CMK (cell line): ENCODE measurements at places on chromosomes 3 and 15.
A peak's percentile ranks its signal among the peaks of the same experiment; 100 is the strongest.

DNA sequence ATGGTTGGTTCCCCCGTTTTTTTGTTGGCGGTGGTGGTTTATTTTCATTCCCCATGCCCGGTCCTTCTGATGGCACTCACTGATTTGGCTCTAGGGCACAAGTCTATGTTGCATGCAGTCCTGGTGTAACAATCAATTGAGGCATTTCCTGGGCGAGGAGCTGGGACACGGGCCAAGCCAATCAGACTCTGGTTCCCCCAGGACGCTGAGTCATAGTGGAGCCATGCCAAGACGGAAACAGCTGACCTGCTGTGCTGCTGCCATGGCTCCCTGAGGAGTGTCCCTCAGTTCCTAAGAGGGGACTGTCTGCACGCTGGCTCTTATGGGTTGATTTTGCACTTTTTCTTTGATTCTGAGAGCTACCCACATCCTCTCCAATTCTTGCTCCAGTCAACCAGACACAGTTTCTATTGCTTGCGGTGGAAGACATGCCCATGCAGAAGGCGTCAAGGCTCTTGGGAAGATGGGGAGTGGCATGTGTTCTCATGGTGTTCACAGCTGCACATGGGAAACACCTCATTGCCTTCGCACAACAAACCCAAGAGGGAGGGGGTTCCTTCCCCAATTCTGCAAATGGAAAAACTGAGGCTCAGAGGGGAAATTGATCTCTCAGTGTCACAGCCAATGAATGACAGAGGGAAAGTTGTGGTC lies 28.3 kb upstream of the ALDH1L1 start:
- no peak for DNase-seq

- DNase-seq = no peak
Observed at GRCh38 chr3:133644768-133645167, 17.0 kb downstream of the TOPBP1 start.

GRCh38 chr3:51559411-51559888 lies 20.9 kb downstream of the RAD54L2 start:
- DNase-seq = no peak

GRCh38 chr3:196949285-196949619 lies 6.9 kb upstream of the NCBP2 start:
- no peak for DNase-seq

- DNase-seq = peak; percentile 29
Observed at GRCh38 chr15:28984421-28985315, 98.9 kb downstream of the APBA2 start.

DNA sequence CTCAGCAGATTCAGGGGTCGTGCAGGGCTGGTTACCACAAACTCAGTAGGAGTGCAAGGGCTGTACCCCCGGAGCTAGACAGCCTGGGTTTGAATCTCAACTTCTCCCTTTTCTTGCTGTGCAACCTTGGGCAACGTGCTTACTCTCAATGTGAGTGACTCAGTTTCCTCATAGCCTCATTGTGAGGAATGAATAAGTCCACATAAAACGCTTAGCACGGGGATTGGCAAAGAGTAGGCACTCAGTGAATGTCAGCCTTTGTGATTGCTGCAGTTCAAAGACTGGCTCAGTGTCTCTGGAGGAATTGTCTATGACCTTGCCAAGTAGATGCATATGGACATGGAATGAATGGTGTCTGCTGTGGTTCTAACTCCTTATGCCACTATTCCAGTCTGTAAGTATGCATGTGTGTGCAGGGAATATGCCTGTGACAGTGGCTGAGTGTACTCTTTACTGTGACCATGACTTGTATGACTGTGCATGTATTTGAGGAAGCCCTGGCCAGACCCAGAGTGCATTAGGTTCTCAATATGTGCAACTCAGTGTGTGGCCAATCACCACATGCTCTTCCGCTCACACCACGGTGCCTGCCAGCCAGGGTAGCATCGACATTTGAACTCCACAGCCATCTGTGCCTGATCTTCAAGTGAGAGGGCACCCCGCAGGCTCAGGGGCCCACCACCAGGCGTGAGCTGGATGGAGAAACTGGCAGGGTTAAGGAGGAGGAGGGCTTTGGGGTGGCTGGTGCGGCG lies 900 bp upstream of the HYAL3 start:
- DNase-seq = no peak

DNA sequence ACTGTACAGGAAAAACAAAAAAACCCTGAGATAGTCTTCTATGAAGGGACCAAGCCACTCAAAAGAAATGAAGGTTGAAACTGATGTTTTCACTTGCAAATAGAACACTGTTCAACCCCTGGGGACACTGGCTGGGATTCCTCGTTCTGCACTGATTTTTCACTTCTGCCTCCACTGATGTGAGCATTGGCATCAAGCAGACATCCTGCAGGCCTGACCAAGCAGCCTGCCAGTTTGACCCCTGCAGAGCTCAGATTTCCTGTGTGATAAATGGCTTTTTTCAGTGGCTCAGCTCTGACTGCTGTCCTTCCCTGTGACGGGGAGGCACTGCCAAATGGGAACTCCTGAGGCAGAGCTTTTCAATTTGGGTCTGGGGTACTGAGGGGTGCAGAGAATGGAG lies 50.0 kb downstream of the RASGRP1 start:
- no peak for DNase-seq

DNA sequence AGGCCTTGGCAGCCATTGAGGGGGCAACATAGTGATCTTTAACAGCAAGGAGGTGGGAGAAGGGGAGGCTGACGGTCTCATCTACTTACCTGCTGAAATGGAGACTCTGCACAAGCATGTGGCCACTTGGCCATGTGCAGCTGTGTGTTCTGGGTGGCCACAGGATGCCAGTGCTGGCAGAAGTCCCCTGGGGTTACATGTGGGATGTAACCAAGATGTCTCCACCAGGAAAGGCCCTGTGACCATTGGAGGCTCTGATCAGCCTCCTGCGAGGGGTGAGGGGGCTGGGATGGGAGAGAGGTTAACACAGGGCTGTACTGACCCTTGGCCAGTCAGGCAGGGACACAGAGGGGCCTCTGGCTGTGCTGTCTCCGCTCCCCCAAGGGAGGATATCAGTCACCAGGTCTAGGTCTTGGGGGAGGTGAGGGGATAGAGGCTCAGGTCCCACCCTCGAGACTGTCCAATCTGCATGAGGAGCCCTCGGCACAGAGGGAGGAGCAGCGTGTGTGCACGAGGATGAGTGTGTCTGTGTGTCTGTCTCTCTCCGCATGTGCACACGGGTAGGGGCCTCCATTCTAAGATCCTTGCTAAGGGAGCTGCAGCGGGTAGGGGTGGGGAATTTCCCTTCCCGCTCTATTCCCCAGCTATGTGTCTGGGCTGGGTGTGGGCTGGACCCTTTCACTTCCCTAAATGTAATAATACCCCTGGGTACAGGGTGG lies 19.5 kb downstream of the PRKCD start:
- DNase-seq = no peak

GRCh38 chr15:38795471-38796245 lies 231.0 kb upstream of the RASGRP1 start:
- DNase-seq = no peak

GRCh38 chr15:78103406-78104118 lies 11.2 kb downstream of the SH2D7 start:
- no peak for DNase-seq

- no peak for DNase-seq
Observed at GRCh38 chr3:5442106-5442785, 254.7 kb downstream of the EDEM1 start.

DNA sequence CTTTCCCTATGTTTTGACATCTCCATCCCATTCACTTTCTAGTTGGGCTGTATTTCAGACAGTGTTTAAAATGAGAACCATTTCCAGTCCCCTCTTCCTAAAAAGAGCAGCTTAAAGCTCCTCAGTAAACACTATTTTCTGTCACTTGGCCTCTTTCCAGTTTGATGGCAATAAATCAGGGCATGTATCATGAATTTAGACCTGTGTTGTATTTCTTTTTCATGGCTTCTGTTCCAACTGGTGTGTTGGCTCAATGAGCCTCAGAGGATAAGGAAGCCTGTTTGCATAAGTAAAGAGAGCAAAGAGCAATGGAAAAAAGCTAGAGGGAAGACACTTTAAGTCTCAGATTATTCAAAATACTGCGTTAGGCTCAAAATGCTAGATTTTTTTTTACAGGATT lies 7.2 kb downstream of the CCDC80 start:
- DNase-seq = no peak

DNA sequence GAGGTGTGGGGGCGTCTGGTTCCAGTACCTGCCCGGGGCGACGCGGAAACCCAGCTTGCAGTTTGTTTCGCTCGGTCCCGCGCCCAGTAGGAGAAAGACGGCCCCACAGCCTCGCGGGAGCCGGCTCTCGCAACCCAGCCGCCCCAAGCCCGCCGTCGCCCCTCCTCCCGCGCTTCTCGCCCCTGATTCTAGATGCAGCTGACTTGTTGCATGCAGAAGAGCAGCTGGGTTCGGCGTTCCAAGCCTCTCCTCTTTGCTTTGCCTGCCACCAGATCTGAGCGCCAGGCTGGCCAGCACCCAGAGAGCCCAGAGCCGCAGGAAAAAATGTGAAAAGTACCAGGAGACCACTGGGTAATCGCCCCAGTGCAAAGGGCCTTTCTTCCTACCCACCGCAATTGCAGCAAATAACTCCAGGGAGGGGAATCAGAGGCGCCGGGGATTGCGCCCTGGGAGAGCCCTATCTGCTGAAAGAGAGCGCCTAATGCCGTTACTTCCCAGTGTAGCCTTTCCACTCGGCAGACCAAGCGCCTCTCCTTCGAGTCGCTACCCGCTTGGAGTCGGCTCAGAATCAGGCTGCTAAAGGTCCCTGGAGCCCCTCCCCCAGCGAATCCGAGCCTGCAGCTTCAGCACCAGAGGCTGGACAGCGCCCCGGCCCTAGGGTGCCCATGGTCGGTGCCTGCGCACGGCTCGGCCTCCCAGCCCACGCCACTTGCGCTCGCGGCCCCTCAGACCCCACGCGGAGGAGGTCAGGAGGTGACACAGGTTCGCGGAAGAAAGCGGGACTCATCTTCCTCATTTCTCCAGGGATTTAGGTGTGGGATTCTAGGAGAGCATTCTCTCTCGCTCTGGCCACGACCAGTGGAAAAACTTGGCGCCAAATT lies 15.7 kb upstream of the AEN start:
- no peak for DNase-seq

GRCh38 chr3:178969004-178969700 lies 102.5 kb downstream of the ZMAT3 start:
- no peak for DNase-seq

- DNase-seq = no peak
Observed at GRCh38 chr15:59941612-59942011, 62.5 kb upstream of the FOXB1 start.

GRCh38 chr3:128279601-128279880 lies 126.3 kb downstream of the EEFSEC start:
- no peak for DNase-seq

- DNase-seq = no peak
Observed at GRCh38 chr3:97201814-97202213, 387.4 kb downstream of the EPHA6 start.

DNA sequence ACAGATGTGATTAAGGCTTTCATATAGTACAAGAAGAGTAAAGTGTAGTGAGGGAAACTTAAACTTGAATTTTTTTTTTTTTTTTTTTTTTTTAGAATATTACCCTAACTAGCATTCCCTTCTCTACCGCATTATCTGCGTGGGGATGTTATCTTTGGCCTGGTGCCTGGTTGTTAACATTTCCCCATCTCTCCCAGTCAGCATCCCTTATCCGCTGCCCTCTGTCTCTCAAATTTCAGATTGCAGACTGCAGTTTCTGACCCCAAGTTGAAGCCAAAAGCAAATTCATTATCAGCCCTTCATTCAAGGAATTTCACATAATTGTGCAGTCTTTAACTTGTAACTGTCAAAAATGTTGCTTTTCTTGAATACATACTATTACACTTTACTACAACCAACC lies 353.0 kb downstream of the PLOD2 start:
- no peak for DNase-seq

- DNase-seq = no peak
Observed at GRCh38 chr3:149233323-149233722, 11.7 kb upstream of the CP start.

GRCh38 chr3:196335503-196335948 lies 2.7 kb downstream of the TM4SF19 start:
- no peak for DNase-seq

DNA sequence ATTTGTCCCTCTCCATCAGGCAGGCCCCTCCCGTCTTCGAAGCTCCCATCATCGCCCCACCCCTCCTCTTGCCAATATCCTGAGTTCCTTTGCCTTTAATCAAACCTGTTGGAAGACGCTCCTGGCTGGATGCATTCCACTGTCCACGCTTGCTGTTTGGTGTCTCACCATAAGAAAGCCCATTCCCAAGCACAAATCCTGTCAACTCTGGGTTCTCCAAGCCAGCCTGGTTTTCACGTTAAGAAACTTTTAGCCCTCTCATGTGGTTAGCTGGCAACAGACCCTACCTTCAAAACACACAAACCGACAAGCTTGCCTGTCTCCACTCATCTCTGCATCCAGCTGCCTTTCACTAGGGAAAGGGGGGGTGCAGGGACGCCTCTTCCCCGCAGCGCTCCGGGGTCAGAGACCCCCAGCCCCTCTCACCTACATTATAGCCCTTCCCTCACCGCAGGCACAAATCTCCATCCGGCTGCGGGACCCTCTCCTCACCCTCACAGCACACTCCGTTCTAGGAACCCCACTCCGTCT lies 1.1 kb downstream of the GORASP1 start:
- no peak for DNase-seq

- DNase-seq = peak; percentile 33
Observed at GRCh38 chr3:169146179-169146665, 517.3 kb downstream of the MECOM start.

GRCh38 chr15:24878153-24878552 lies 76.6 kb upstream of the SNRPN start:
- DNase-seq = no peak

DNA sequence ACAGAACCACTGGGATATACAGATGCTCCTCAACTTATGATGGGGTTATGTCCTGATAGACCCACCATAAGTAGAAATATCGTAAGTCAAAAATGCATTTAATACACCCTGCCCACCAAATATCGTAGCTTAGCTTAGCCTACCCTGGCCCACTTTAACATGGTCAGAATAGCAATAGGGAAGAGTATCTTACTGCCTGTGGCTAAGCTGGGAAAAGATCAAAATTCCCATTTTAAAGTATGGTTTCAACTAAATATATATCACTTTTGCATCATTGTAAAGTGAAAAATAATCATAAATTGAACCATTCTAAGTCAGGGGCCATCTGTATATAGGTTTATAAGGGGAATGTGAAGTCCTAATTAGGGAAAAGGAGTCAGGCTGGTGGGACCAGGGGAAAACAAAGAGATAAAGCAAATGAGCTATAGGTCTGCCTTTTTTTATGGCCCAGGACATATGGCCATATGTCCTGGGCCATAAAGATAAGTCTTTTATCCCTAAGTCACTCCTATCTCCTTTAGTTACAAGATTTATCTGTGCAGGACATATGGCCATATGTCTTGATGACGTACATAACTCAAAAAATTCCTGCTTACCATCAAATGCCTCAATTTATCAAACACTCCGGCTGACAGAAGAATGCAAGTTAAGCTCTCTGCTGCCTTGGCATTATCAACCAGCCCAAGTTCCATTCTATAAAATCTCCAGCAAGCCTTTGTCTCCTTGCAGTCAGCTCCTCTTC lies 11.2 kb downstream of the RTP3 start:
- DNase-seq = no peak

GRCh38 chr3:178479446-178479845 lies 56.8 kb upstream of the KCNMB2 start:
- no peak for DNase-seq
